ENCODE measurements at places on chromosomes 6 and 20.

DNA sequence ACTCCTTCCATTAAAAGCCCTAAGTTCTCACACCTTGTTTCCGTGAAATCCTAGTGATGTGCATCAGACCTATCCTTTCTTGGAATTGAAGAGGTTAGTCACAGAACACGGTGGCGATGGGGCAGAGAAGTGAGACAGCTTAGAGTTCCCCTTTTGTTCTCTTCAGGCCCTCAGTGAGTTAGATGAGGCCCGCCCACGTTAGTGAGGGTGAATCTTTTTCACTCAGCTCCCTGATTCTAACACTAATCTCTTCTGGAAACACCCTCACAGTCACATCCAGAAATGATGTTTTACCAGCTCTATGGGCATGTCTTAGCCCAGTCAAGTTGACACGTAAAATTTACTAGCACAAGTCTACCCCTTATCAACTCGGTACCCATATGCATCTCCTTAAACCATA lies 172.7 kb upstream of the NOX3 start:
- no peak overlapping the region for H3K4me3 ChIP-seq
- no peaks in the 10 kb centered on the region for H3K27me3 ChIP-seq
- H3K27ac ChIP-seq: no peak overlapping the region
- no peak for DNase-seq
- H3K36me3 ChIP-seq: no peaks in the 10 kb centered on the region
- H3K4me1 ChIP-seq: no peaks in the 10 kb centered on the region

GRCh38 chr20:61594198-61594597 lies 342.1 kb downstream of the CDH4 start:
- no peaks in the 10 kb centered on the region for H3K36me3 ChIP-seq
- H3K27ac ChIP-seq: no peak overlapping the region
- H3K27me3 ChIP-seq: no peaks in the 10 kb centered on the region
- no peaks in the 10 kb centered on the region for H3K4me1 ChIP-seq
- no peak for DNase-seq

- H3K4me1 ChIP-seq: no peaks in the 10 kb centered on the region
- H3K36me3 ChIP-seq: no peaks in the 10 kb centered on the region
- no peaks in the 10 kb centered on the region for H3K27me3 ChIP-seq
- DNase-seq: no peak
- no peak overlapping the region for H3K27ac ChIP-seq
- no peak overlapping the region for H3K4me3 ChIP-seq
These were observed 280.5 kb upstream of the OPRM1 start for GRCh38 chr6:153758516-153758915.

DNA sequence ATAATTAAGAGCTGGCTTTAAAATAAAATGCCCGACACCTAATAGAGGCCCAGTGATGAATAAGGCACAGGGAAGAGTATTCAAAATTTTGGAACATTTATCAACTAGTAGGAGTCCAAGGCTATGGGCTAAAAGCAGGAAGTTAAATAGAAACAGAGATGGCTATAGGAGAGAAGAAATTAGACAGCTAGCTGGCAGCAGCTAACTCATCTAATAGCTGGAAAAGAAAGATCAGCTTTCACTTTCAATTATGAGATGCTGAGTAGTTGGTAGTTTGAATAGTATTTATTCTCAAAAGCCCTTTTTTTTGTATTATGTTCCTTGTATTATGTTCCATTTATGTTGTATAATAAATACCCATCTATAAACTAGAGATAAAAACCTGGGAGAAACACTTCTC lies 215.7 kb downstream of the SLC35F1 start:
- no peaks in the 10 kb centered on the region for H3K27me3 ChIP-seq
- H3K27ac ChIP-seq: peak overlapping the region; percentile 22
- no peak for DNase-seq
- no peaks in the 10 kb centered on the region for H3K4me1 ChIP-seq
- H3K4me3 ChIP-seq: no peak overlapping the region
- no peaks in the 10 kb centered on the region for H3K36me3 ChIP-seq

DNA sequence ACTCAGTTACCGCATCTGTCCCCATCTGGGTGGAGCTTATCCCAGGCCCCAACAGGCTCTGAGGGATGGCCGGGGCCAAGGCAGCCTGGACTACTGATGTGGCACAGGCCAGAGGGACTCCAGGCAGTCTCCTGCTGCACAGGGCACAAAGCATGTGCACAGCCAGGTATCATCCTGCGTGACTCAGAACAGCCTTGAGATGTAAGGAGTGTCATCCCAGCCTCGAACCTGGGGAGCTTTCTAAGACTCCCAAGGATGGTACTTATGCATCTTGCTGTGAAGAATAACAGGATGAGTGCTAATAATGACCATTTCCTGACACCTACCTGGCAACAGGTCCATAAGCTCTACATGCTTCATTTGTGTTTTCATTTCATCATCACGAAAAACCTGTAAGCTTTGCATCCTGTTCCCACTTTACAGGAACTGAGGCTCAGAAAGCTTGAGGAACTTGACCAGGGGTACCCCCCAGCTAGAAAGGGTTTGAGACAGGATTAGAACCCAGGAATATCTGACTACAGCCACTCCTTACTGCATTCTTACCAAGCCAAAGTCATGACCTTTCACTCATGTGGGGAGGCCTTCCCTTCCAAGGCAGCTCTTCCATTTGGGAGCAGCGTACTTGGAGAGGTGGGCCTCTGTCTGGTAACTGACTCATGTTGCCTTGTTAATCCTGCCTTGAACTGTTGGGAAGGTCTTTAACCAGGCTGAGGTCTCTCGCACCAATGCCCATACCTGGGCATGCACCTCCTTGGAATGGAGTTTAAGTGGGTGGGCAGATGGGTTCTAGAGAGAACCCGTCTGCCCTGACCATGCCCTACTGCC lies 1.9 kb downstream of the TRIB3 start:
- DNase-seq: no peak
- H3K4me3 ChIP-seq: peak overlapping the region; percentile 66
- H3K4me1 ChIP-seq: peaks cover 5% of the 10 kb centered on the region
- peaks cover 2% of the 10 kb centered on the region for H3K36me3 ChIP-seq

DNA sequence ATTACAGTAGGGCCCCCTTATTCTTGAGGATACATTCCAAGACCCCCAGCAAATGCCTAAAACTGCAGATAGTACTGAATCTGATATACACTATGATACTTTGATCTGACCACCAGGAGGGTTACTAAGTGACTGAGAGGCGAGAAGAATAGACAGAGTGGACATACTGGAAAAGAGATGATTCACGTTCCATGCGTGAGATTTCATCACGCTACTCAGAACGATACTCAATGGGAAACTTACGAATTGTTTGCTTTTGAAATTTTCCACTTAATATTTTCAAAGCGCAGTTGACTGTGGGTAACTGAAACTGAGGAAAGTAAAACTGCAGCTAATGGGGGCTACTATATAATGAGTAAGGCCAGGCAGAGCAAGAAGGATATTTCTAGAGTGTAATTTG lies 60.8 kb downstream of the STX11 start:
- no peak overlapping the region for H3K27ac ChIP-seq
- H3K36me3 ChIP-seq: no peaks in the 10 kb centered on the region
- no peak overlapping the region for H3K4me3 ChIP-seq
- H3K27me3 ChIP-seq: no peaks in the 10 kb centered on the region
- no peak for DNase-seq
- no peaks in the 10 kb centered on the region for H3K4me1 ChIP-seq

GRCh38 chr20:13839421-13840092 lies 54.7 kb downstream of the NDUFAF5 start:
- H3K4me1 ChIP-seq: no peaks in the 10 kb centered on the region
- no peak overlapping the region for H3K4me3 ChIP-seq
- H3K27ac ChIP-seq: no peak overlapping the region
- peak; percentile 11 for DNase-seq

- no peaks in the 10 kb centered on the region for H3K4me1 ChIP-seq
- no peaks in the 10 kb centered on the region for H3K36me3 ChIP-seq
- H3K4me3 ChIP-seq: no peak overlapping the region
- no peak overlapping the region for H3K27ac ChIP-seq
These were observed 11.8 kb downstream of the TCF15 start for GRCh38 chr20:598133-598850.

- H3K27me3 ChIP-seq: no peaks in the 10 kb centered on the region
- H3K36me3 ChIP-seq: no peaks in the 10 kb centered on the region
- no peaks in the 10 kb centered on the region for H3K4me1 ChIP-seq
- no peak overlapping the region for H3K27ac ChIP-seq
- no peak for DNase-seq
- no peak overlapping the region for H3K4me3 ChIP-seq
These were observed 160.3 kb downstream of the EYA2 start for GRCh38 chr20:47054945-47055344.

- no peak overlapping the region for H3K4me3 ChIP-seq
- peaks cover 54% of the 10 kb centered on the region for H3K36me3 ChIP-seq
- H3K4me1 ChIP-seq: no peaks in the 10 kb centered on the region
- H3K27ac ChIP-seq: no peak overlapping the region
- no peaks in the 10 kb centered on the region for H3K27me3 ChIP-seq
- DNase-seq: no peak
These were observed 73.0 kb downstream of the SHPRH start for GRCh38 chr6:145891126-145891525.

DNA sequence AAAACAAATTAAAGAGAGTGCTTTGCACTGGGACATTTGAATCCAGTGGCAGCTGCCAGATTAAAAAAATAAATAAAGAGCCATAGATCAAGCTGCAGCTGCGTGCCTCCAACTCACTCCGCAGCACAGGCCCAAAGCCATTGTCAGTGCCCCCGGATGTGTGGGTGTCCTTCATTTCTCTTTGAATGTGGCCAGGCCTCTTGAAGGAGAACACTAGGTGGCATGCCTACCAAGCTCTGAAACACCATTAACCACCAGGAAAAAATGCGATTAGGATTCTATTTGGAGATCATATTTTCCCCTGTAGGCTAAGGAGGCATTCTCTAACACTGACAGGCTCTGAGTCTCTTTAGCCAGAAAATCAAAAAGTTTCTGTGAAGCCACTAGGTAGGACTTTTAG lies 549.8 kb downstream of the PRKN start:
- H3K27me3 ChIP-seq: no peaks in the 10 kb centered on the region
- H3K4me3 ChIP-seq: no peak overlapping the region
- H3K27ac ChIP-seq: peak overlapping the region; percentile 4
- no peak for DNase-seq

DNA sequence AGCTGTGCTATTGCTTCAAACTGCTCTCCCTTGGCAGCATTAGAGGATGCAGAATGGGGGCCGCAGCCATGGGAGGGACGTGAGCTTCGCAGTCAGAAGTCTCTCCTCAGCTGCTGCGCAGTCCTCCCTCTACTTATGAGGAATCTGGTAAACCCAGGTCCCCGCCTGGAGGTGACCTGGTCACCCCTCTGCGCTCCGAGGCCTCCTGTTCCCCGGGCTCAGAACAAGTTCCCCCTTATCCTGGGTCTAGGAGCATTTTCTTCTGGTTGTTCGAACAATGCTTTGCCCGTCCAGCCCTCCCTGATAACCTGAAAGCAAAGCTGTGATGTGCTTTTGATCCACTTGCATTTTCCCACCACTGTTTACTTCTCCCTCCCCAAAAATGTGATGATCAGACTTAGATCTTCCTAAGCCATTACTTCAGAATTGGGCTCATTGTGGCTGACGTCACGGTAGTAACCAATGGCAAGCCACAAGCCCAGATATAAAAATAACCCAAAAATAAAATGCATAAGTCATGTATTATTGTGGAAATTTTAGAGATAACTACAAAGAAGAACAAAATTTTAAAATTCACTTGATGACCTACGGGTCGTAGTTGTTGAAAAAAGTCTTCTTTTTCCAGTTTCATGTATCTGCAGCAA lies 80.7 kb downstream of the SERAC1 start:
- H3K27me3 ChIP-seq: no peaks in the 10 kb centered on the region
- no peaks in the 10 kb centered on the region for H3K36me3 ChIP-seq
- H3K4me3 ChIP-seq: no peak overlapping the region
- DNase-seq: no peak

DNA sequence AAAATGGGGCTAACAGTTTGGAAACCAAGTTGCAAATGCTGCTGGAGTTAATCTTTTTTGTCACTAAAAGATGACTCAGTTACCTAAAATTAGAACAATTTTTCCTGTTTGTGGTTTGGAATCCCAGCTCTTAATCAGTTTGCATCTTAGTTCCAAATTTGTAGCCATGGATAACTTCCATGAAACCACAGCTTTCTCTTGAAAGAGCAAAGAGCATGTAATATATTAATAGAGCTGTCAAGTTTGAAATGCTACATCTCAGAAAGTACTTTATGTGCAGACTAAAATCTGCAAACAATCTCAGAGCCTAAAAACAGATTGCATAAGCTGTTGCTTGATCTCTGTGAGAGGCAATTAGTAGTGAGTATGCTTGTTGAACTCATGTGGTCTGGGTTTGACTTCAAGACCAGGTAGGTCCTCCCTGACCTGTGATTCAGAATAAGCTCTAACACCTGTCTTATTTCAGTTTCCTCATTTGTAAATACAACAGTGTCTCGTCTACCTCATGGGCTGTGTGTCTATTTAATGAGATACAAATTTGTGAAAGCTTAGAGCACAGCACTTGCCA lies 23.5 kb downstream of the DHX35 start:
- no peak overlapping the region for H3K27ac ChIP-seq
- H3K4me1 ChIP-seq: peaks cover 6% of the 10 kb centered on the region
- DNase-seq: no peak
- H3K4me3 ChIP-seq: no peak overlapping the region
- no peaks in the 10 kb centered on the region for H3K27me3 ChIP-seq

DNA sequence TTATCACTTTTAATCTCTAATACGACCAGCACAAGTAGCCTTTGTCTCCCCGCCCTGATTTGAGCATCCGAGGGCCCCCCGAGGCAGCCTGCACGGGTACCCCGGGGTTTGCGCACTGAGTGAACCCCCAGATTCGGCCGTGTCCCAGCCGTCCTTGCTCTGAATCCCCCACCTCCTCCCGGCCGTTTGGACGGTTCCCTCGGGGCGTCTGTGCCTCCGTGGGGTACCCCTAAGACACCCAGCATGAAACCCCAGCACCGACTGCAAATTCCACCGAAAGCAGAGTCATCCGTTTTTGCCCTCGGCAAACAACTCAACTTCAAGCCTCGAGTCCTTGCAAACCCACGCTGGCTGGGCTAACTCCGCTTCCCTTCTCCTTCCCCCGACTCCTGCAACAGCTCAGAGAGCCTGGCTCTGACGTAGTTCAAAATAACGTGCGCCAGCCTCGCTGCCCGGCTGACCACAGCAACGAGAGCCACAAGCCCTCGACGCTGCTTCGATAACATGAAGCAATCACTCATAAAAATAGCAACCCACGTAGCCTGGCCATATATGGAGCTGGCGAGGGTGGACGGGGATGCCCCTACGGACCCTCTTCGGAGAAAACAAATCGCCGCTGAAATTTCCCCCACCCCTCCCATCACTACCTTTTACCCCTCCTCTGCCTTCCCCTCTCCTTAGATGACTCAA lies 764 bp upstream of the SNAP25 start:
- DNase-seq: no peak
- H3K4me3 ChIP-seq: peak overlapping the region; percentile 28
- H3K4me1 ChIP-seq: peaks cover 22% of the 10 kb centered on the region
- H3K36me3 ChIP-seq: no peaks in the 10 kb centered on the region
- peaks cover 39% of the 10 kb centered on the region for H3K27me3 ChIP-seq

DNA sequence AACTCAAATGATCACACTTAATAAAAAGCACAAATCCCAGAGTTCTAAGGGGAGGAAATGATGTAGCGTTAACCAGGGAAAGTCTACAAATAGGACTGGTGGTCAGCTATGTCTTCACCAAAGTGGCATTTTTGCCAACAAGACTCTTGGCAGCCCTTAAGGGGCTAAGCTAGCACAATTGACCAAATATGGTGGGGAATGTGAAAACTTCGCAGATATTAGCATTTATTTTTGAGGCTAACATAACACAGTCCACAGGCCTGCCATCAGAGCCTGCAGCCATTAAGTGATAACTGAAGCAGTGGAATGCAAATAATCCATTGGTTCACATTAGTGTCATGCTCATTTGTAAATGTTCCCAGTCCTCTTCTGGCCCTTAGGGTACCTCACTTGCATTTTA lies 274.6 kb downstream of the FOXC1 start:
- H3K4me3 ChIP-seq: no peak overlapping the region
- no peaks in the 10 kb centered on the region for H3K36me3 ChIP-seq
- no peak for DNase-seq
- no peaks in the 10 kb centered on the region for H3K27me3 ChIP-seq
